ENCODE measurements at places on chromosomes 5 and 9.

- peak; percentile 19 for DNase-seq
Observed at GRCh38 chr5:132136906-132137305, 63.3 kb downstream of the CSF2 start.

DNA sequence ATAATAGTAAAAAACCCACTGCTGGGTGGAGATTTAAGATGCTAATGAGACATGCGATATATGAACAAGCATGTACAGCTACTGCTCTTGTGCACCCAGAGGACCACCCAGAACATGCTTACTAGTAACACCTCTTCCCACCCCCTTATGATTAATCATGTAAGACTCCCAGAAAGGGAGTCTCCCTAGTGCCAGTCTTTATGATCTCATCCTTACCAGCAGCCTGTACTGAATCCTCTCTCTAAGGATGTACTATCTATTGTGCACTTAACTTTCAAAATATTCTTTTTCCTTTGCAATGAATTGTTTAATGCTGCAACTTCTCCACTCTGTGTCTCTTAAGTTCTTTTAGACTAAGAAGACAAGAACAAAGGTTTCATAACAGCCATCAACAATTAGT, 9.1 kb upstream of the MAT2B start:
- peak; percentile 83 for DNase-seq

DNA sequence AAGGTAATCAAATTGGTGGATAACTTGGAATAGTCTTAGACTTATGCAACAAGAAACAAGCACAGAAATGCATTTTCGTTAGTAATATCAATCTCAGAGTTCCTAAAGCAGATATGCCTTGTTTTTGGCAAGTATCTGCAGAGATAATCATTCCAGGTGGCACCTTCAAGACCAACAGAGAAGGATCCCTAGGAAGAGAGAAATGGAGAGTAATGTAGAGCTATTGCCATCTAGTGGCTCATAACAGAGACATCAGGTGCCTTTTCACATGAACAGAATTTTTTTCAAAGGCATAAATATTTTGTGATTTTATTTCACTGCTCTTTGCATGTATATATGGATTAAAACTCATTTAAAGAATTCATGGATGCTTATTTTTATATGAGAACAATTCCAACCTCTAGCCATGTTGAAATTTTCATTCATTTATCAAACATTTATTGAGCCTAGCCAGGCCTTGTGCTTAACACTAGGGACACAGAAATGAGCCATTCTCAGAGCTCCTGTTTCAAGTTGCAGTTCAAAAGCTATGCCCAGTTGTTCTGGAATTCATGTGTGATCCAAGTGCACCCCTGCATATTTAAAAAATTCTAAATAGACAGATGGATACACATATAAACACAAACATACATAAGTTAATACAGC, 117.5 kb upstream of the OR13F1 start:
- DNase-seq: peak; percentile 23

DNA sequence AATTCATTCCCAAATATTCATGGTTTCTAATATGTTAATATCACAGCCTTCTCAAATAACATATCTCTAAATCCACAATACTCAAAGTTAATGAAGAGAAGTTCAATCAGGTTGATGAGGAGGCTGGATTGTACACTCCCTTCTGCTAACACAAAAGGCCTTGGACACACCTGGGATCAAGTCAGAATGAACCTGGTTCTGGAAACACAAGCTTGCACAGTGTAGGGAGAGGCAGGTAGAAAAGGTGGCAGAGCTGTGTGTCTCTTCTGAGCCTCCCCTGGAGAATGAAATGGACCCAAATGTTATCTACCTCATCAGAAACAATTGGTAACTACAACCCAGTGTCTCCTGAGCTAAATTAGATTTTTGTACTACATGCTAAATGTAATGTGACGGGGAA, 40.7 kb upstream of the FBP1 start:
- DNase-seq: no peak

DNA sequence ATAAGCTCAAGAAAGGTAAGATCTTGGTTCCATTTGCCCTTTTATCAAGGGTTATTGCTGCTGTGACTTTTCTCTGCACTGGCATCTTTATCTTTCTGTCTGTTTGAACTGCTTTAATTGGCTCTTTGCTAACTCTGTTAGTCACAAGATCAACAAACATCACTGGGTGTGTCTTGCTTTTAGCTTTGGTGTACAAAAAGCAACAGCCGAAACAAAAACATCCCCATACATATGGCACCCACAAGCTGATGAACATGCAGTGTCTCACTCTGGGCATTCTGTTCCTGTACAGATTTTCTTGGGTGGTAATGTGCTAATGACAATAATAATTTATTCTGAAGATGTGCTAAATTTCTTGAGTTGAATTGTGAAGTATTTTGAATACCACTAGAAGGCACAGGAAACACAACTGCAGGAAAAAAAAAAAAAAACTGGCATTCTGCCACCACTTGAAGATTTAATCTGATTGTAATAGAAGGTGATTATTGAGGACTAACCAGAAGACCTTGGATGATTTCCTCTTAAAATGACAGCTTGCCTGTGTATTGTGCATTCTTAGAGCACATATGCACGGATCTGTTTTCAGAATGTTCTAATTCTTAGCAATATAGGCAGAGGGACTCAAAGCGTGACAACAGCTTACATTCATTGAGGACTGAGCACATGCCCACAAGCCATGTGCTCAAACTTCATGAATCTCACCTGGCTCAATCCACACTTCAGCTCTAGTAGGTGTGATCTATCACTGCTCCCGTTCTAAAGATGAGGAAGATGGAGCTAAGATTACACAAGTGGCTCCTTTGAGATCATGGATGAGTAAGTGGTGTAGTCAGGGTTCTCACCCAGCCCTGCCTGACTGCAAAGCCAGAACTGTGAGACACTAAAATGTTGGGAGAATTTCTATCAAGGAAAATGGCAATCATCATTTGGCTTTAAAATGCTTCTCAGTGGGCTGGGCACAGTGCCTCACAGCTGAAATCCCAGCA, 96.4 kb downstream of the EBF1 start:
- DNase-seq: no peak

- no peak for DNase-seq
Observed at GRCh38 chr5:169881702-169882303, 98.5 kb downstream of the INSYN2B start.

- DNase-seq: no peak
Observed at GRCh38 chr5:17304282-17304681, 86.9 kb downstream of the BASP1 start.

DNA sequence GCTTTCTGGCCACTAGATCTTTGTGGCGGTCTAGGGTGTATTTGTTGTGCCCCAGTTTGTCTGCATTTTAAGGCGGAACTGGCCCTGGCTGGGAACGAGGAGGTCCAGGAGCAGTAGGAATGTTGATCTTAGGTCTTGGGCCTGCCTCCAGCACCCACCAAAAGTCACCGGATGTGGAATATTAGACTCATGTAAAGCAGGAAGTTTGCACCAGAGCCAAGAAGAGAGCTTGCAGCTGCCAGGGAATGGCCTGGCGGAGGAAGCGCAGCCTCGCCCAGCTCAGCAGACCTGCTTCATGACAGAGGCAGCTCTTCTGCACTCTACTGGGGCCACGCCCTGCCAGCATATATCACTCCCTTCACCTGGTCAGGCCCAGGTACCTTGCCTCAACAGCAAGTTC, 3.3 kb downstream of the GPX3 start:
- DNase-seq: peak; percentile 90

DNA sequence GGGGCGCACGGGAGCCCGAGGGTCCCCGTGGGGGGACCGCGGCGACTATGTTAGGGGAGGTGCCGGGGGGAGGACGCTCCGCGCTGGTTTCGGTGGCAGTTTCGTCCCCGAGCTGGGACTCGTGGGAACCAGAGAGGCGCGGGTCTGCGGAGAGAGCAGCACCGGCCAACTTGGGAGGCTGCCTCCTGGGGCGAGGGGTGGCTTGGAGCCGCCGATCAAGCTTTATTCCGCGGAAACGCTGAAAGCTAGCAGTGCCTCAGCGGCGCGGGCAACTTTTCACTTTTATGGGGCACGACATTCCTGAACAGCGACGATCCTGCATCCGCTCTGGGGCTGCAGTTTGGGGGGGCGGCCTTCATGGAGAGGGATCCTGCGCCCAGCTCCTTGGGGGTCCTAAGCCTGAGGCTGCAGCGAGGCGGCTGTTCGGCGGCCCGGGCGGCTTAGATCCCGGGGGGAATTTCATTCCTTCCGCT, 369 bp downstream of the OCLN start:
- DNase-seq: no peak

- no peak for DNase-seq
Observed at GRCh38 chr5:88226881-88227450, 41.7 kb downstream of the TMEM161B start.

DNA sequence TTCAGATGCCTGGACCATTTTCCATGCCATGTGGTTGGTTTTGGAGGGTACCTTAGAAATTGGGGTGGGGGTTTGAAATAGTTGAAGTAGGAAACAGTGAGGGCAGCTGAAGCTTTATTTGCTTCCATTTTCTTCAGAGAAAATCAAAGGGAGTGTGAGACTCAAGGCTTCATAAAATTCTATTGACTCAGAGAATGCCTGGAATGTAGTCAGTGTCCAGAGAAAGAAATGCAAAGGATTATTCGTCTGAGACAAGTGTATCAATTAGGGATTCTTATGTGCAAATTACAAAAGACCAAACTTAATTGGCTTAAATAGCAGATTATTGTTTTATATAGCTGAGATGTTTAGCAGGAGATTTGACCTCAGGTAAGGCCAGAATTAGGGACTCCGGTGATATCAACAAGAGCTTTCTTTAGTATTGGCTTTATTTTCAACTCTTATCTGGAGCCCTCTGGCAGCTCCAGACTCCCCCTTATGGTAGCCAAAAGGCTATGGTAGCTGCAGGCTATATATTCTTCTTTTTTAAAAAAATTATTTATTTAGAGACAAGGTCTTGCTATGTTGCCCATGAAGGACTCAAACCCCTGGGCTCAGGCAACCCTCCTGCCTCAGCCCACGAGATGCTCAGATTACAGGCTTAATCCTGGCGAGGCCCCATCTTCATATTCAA, 38.9 kb downstream of the PTTG1 start:
- DNase-seq: peak; percentile 16

DNA sequence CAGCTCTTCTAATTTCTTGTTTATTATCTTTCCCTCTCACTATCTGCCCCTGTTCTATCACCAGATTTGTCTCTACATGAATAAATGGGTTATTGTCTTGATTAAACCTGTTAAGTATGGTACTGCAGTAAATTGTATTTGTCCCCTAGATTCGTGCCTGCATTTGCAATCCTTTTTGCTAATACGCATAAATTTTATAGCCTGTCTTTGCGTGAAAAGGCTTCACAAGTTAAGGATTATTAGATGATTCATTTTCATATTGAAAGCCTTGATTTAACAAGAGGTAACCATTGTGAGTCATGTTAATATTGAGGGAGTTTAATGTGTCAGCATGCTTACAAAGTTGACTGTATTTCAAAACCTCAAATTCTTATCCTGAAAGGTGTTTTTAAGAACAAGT, 204.6 kb downstream of the PCSK1 start:
- DNase-seq: peak; percentile 56

- DNase-seq: peak; percentile 33
Observed at GRCh38 chr9:129141066-129142041, 30.1 kb downstream of the PTPA start.

DNA sequence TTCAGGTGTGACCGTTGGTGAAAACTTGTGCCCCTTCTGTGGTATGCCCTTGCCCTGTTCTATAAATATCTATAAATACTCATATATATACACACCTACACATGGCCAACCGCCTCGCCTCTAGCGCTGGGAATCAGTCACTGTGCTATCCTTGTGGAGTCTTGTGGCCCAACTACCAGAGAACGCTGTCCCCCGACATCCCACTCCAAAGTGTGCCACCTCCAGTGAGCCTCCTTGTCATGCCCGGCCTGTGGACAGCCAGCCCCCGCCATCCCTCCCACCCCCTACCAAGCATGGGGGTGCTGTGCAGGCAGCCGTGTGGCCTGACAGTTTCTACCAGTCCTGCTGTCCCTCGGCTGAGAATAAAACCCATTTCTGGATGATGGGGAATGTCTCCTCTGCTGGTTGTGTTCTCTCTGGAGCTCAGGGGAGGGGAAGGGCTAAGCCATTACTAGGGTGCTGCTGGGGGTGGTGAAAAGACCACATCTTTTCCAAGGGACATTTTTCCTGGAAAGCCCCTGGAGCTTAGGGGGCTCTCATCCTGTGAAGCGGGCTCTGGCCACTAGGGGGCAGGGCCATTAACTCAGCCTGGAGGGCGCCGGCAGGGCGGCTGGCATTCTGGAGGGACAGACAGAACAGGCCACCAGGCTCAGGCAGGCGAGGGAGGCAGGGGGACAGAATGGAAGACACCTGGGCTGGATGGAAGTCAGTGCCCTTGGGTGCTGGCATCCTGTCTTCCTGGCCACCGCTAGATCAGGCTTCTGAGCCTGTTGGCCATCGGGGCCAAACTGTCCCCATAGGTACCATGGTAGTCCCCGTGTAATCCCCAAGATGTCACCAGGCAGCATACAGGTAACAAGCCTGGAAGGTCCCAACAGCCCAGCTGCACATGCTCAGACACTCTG, 20.7 kb downstream of the GOLGA2 start:
- DNase-seq: no peak

- peak; percentile 94 for DNase-seq
Observed at GRCh38 chr9:125683486-125683885, 23.5 kb downstream of the MAPKAP1 start.

- no peak for DNase-seq
Observed at GRCh38 chr9:69822116-69822750, 1.6 kb downstream of the CFAP95 start.

DNA sequence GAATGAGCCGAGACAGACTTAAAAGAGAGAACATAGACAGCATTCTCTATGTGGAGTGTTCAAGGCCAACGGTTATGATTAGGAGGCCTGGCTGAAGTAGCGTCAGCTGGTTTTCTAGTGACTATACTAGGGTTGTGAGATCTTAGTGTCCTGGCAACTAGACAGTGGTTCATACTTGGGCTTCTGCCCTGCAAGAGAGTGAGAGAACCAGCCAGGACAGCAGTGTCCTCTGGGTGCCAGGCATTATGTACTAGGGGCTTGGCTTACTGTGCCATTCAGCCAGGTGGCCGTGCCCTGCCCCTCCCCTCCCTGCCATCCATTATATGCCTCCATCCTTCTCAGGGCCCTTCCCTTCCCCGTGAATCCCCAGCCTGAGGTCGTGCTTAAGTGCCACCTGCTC, 56.8 kb downstream of the TRIO start:
- DNase-seq: no peak

- DNase-seq: no peak
Observed at GRCh38 chr5:165397516-165397915, 1892.1 kb downstream of the MAT2B start.

DNA sequence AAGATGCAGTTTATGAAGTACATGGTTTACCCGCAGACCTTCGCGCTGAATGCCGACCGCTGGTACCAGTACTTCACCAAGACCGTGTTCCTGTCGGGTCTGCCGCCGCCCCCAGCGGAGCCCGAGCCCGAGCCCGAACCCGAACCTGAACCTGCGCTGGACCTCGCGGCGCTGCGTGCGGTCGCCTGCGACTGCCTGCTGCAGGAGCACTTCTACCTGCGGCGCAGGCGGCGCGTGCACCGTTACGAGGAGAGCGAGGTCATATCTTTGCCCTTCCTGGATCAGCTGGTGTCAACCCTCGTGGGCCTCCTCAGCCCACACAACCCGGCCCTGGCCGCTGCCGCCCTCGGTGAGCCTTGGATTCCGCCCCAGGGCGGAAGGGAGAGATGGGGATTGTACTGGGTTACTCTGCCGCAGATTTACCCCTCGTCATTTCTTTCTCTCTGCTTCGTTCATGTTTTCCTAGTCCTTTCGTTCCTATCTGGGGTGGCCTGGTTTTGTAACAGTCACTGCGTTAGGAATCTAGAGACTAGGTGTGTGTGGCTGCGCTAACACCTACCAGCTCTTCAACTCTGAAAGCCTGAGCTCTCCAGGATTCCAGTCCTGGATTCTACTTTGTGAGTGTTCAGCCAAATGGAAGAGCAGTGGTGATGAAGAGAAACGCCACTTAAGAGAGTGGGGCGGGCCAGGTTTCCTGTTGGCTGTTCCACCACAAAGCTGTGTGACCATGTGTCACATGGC, 638 bp downstream of the MRPS30 start:
- peak; percentile 15 for DNase-seq
